Mesenchymal stem cell (in vitro differentiated cells and primary cell): ENCODE measurements at places on chromosomes 16 and 17.

- DNase-seq, result no peak
- H3K36me3 ChIP-seq, result peaks cover 19% of the 10 kb centered on the region
- H3K4me3 ChIP-seq, result no peak overlapping the region
- no peaks in the 10 kb centered on the region for H3K27me3 ChIP-seq
Observed at GRCh38 chr16:69889295-69889964, 61.7 kb upstream of the CLEC18A start.

DNA sequence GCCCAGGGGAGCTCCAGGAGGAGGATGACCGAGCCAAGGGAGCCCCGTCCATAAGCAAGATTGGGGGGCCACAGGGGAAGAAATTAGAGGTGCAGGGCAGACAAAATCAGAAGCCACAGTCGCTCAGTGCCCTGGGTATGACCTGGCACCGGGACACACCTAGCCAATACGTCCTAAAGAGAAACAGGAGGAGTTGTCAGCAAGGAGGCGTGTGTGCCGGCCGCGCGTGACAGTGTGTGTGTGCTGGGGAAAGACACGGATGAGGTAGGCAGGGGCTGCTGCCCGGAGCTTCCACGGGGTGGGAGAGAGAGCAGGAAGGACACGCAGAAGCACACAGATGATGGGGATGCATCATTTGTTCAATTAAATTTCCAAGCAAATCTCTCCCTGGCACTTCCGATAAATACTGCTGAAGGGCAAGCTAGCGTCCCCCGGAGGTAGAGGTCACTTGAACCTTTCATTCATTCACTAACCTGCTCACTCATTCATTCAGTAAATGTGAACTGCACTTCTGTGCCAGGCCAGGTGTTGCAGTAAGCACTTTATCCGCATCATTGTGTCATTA lies 38.0 kb downstream of the C16orf95 start:
- H3K27ac ChIP-seq, result no peak overlapping the region
- H3K4me1 ChIP-seq, result peaks cover 9% of the 10 kb centered on the region
- peaks cover 16% of the 10 kb centered on the region for H3K27me3 ChIP-seq
- no peak overlapping the region for H3K4me3 ChIP-seq
- no peaks in the 10 kb centered on the region for H3K36me3 ChIP-seq
- no peak for DNase-seq

DNA sequence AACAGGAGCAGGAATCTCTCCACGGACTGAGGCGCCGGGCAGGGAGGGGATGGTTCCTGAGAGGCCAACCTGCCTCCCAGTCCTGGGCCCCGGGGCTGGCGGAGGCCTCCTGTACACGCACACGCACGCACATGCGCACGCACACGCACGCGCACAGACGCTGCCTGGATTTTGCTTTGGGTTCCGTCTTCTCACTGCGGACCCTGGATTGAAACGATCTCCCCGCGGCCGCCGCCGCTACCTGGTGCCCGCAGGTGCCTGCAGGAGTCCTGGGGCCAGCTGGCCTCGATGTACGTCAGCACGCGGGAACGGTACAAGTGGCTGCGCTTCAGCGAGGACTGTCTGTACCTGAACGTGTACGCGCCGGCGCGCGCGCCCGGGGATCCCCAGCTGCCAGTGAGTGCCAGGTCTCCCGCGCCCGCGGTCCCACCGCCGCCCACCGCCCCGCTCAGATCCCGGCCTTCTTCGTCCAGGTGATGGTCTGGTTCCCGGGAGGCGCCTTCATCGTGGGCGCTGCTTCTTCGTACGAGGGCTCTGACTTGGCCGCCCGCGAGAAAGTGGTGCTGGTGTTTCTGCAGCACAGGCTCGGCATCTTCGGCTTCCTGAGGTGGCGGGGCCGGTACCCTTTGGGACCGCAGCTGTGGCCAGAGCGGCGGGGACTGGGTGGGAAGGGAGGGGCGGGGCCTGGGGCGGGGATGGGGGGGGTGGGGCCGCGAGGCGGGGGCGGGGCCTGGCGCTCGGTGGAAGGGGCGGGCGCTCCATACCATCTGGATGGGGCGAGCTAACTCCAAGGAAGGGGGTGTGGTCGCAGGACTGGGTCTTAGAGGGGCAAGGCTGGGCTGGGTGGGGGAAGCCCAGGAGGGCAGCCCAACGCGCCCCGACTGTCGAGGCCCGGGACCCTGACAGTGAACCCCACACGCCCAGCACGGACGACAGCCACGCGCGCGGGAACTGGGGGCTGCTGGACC lies 12.3 kb downstream of the CES4A start:
- peak overlapping the region; percentile 83 for H3K4me3 ChIP-seq
- H3K4me1 ChIP-seq, result peaks cover 21% of the 10 kb centered on the region
- no peak overlapping the region for H3K27ac ChIP-seq
- peak; percentile 29 for DNase-seq
- H3K36me3 ChIP-seq, result no peaks in the 10 kb centered on the region
- H3K27me3 ChIP-seq, result peaks cover 28% of the 10 kb centered on the region

GRCh38 chr17:64024215-64024654 lies 3.8 kb upstream of the ICAM2 start:
- H3K4me3 ChIP-seq, result no peak overlapping the region
- H3K4me1 ChIP-seq, result peaks cover 2% of the 10 kb centered on the region
- H3K36me3 ChIP-seq, result no peaks in the 10 kb centered on the region

GRCh38 chr16:9139965-9140364 lies 48.5 kb downstream of the HAPSTR1 start:
- DNase-seq, result peak; percentile 56
- no peak overlapping the region for H3K4me3 ChIP-seq
- H3K4me1 ChIP-seq, result peaks cover 11% of the 10 kb centered on the region
- no peaks in the 10 kb centered on the region for H3K27me3 ChIP-seq
- no peak overlapping the region for H3K27ac ChIP-seq

- no peak overlapping the region for H3K4me3 ChIP-seq
- H3K27me3 ChIP-seq, result no peaks in the 10 kb centered on the region
- H3K27ac ChIP-seq, result no peak overlapping the region
- DNase-seq, result no peak
- peaks cover 3% of the 10 kb centered on the region for H3K4me1 ChIP-seq
- peaks cover 37% of the 10 kb centered on the region for H3K36me3 ChIP-seq
Observed at GRCh38 chr17:82911822-82912221, 72.0 kb upstream of the ZNF750 start.

- H3K36me3 ChIP-seq, result no peaks in the 10 kb centered on the region
- peaks cover 2% of the 10 kb centered on the region for H3K4me1 ChIP-seq
- peaks cover 20% of the 10 kb centered on the region for H3K27me3 ChIP-seq
- no peak overlapping the region for H3K27ac ChIP-seq
- DNase-seq, result no peak
Observed at GRCh38 chr17:3685174-3685573, 10.8 kb downstream of the P2RX5 start.
